ENCODE measurements at places on chromosomes 6 and 20.

DNA sequence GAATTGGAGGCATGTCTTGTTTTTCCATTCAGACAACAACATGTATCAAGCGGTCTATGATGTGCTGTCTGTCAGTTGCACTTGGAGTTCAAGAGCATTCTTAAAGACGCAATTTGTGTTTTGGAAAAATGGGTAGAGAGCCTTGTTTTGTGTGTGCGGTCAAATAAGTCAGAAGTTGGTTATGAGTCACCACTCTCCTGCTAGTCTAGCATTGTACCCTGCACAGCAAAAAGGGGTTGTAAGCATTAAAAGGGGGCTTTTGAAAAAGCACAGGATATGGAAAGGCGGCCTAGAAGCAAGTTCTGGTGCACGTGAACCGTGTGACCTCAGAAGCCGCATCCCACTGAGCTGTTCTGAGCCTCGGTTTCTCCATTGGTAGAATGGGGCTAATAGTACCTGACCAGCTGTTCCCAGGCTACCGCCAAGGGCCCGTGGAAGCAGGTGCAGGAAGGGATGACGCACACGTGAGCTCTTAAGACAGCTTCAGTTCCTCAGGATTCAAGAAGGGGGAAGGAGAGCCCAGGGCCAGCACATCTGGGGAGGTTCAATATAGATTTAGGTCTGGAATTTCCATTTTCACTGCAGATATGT, 61.6 kb upstream of the SNX9 start:
- DNase-seq = peak; percentile 71

GRCh38 chr6:51854876-51855275, 232.5 kb downstream of the PKHD1 start:
- no peak for DNase-seq

DNA sequence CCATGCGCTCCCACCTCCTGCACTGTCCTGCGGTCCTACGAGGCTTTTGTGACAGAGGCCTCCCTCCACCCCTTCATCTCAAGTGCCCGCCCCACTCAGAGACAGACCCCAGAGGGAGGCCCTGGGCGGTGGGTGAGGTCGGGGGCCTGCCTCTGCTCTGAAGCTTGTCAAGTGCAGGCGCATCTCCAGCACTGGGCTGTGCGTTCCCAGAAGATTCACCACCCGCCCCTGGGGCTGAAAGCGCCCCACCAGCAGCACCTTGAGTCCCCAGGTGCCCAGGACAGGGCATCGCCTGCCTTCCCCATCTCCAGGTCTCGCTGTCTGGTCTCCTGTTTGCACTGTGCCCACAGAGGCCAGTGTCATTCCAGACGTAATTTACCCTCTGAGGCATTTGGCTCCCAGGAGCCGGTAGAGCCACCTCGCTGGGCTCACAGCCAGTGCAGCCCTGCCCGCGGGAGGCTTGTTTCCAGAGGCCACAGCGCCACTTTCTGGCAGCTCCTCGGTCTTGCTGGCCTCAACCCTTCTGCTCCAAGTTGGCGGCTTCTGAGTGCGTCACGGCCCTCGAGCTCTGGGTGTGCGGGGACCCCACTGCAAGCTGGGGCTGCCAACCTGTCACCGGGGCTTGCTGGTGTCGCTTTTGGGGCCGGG, 191.1 kb downstream of the TAF4 start:
- no peak for DNase-seq

DNA sequence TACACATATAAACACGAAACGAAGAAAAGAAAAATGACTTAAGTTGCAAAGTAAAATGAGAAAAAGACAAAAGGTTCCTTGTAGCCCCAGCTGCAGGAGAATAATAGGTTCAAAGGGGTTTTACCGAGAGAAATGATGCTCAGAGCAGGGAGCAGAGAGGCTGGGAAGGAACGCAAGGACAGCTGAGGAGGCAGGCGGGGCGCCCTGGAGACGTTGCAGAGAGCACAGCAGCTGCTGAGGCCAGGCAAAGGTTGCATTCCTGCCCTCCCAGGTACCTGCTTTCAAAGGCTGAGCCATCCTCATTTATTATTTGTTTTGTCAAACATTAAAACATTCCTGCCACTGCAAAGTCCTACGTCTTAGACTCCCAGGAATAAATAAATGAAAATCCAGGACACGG, 16.2 kb upstream of the VAPB start:
- no peak for DNase-seq

DNA sequence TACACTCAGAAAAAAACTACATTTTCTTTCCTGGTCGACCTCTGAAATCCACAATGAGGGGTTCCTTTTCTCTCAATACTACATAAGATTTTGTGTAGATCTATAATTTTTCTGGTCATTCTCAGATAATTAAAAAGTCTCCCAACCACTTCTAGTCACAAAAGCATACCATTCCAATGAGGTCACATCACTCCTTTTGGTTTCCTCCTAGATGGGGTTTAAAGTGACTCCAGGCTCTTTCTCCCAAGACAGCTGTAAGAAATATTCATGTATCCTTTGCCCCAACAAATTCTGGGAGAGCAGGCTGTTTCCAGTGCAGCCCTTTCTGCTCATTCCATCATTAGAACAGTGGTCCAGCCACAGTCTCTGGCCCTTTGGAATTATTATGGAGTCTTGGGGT, 43.1 kb upstream of the BEND6 start:
- no peak for DNase-seq

DNA sequence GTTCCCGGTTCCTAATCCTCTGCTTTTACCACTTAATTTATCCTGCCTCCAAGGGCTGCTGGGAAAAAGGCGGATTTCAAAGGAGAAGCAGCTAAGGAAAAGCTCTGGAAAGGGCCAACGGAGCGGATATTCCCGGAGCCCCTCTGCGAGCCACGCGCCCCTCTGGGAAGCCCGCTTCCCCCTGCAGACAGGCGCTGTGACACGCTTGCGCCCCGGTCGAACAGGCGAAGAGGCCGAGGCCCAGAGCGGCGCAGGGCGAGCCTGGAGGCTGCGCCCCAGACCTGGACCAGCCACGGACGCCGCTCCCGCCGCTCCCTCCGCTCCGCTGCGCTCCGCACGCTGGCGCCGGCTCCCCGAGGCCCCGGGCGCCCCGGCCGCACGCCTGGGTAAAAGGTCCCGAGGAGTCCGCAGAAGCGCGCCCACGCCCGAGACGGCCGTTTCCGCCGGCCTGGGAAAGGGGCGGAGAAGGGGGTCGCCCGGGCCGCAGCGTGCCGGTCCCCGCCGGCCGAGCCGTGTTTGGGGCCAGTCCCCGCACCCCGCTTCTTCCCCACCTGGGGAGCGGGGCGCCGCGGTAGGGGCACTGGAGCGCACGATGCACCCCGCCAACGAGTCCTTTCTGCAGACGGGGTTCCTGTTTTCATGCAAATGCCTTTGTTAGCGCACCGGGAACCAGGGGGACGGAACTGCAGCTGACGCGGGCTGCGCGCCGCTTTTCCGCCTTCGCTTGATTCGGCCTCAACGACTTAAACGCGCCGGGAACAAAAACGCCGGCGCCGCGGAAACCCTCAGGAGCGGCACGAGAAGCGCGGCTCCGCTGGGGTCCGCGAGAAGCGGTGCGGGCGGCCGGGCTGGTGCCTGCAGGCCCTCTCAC, 91.9 kb upstream of the SIRPA start:
- no peak for DNase-seq

- DNase-seq = no peak
Measured at GRCh38 chr6:83308833-83309232, 115.7 kb downstream of the RWDD2A start.

GRCh38 chr6:131875647-131876046, 67.8 kb downstream of the ENPP1 start:
- DNase-seq = no peak

DNA sequence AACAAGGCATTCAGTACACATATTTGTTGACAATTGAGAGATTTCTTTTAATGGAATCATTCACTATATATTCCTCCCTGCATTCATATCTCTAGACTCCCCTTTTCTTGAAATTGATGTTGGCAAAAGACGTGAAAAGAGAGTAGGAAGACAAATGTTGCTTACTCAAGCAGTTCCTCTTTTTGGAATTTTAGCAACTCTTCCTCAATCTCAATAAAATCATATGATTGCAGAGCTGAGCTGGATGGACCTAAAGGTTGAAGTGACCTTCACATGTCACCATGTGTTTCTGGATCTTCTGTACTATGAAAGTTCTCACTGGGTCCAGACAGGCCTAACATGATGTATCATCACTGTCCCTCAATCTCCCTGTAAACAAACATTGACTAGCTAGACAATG, 18.6 kb downstream of the ADGRF1 start:
- DNase-seq = no peak

DNA sequence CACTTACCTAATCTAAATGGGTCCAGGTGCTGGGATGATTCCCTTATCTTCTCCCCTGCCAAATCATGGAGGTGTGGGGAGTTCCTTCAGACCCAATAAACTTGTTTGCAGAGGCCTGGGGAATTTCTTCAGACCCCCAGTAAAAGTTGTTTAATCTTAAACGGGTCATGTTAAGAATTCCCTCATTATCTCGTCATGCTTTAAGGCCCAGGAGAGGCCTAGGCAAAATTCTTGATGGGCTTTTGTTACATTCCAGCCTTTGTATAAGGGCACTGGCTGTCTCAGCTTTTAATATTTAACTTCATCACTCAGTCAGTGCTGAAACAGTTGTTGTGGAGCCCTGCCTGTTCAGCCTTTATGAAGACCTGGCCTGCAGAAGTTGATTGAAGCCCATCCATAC, 11.0 kb upstream of the SLC35B3 start:
- no peak for DNase-seq

DNA sequence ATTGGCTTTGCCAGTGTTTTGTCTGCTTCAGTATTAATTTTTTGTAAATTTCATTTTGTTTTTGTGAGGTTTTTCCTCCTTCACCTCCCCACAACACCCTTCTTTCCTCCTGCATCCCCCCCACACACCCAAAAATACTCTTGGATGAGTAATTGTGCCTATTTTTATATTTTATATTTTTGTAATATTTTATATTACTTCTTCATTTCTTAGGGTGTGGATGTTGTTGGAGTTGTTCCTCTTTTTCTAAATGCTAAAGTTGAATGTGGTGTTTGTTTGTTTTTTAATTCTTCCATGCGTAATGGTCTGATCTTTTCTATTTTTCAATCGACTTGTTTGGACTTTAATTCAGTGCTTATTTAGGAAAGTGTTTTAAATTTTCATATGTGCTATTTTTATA, 420.5 kb upstream of the SOX4 start:
- no peak for DNase-seq

- DNase-seq = no peak
Measured at GRCh38 chr6:98142839-98143238, 691.5 kb upstream of the POU3F2 start.

DNA sequence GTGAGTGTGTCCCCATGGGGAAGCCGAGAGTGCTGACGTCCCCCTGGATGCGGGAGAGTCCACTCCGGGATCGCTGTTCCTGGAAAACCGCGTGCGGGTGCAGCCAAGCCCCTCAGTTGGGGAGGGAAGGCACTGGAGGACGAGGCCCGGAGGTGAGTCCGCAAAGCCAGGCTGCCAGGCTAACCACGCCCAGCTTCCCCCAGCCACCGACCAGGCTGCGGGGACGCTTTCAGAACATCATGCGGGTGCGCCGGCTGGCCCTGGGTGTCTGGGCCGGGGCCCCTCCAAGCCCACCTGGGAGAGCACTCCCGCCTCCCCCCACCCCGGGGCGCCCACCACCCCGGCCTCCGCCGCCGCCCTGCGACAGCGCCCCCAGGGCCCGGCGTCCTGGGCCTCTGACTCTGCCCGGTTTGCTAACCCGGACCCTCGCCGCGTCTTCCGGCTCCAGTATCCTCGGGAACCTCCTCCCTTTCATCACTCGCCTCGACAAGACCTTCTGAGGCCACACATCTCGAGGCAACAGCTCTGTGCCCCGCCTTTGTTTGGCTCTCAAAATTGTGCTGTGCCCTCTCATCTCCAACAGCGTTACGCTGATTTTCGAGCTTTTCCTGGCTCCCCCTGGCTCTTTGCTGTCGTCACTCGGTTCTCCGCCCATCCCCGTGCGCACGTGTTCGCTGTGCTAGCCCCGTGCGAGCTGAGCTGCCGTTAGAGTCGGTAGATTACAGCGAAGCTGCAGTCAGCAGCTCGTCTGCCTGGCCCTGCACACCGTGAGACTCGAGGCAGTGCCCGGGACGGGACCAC, 47.1 kb upstream of the ENTPD6 start:
- peak; percentile 78 for DNase-seq
